ENCODE measurements at places on chromosomes 13 and 19.

GRCh38 chr13:72782717-72783116 lies 784 bp downstream of the PIBF1 start:
- DNase-seq, result no peak

- DNase-seq, result no peak
Measured at GRCh38 chr19:35760711-35761349, 2.9 kb downstream of the PROSER3 start.

DNA sequence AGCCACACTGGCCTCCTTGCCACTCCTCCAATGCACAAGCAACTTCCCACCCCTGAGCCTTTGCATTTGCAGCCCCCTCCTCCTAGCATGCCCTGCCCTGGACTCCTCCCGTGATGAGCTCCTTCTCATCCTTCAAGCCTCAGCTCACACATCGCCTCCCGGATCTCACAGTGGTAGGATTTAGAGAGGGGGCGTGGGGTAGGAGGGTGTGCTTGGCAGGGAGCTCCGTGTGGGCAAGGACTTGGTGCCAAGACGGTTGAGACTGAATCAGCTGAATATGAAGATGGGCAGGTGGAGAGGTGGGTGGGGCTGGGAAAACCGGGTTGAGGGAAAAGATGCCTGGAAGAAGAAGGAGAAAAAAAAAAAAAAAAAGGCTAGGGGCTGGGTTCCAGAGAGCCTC lies 48.4 kb upstream of the ZNRF4 start:
- no peak for DNase-seq

GRCh38 chr19:46992699-46993535 lies 26.7 kb upstream of the NPAS1 start:
- no peak for DNase-seq
